Cerebellar nuclear complex (tissue), 1 donor: ENCODE measurements at places on chromosomes 1 and 21.

GRCh38 chr1:209130886-209131285, 452.6 kb upstream of the CAMK1G start:
- DNase-seq, result no peak

DNA sequence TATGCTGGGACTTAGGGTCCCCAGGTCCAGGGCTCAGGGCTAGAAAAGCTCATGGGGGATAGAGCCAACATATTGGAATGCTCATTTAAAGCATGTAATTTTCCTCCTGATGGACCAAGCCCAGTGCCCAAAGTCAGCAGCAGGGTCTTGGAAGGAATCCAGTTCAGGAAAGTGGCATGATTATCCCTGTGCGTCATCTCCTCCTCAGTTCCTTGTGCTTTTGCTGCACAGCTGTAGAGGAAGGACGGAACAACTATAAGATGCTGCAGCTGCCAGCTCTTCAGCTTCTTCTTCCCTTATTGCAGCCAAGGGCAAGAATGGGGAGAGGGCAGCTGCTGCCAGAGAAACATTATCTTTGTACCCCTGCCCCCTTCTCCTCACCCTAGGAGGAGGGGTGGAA, 58.4 kb downstream of the OVGP1 start:
- DNase-seq, result no peak

GRCh38 chr1:185238447-185238846, 78.6 kb downstream of the IVNS1ABP start:
- no peak for DNase-seq

- no peak for DNase-seq
These were observed 70.2 kb downstream of the EDEM3 start for GRCh38 chr1:184684285-184685074.

GRCh38 chr21:37530901-37531351, 164.4 kb downstream of the DYRK1A start:
- DNase-seq, result no peak

GRCh38 chr21:45406801-45407628, 2.0 kb downstream of the COL18A1 start:
- DNase-seq, result no peak

DNA sequence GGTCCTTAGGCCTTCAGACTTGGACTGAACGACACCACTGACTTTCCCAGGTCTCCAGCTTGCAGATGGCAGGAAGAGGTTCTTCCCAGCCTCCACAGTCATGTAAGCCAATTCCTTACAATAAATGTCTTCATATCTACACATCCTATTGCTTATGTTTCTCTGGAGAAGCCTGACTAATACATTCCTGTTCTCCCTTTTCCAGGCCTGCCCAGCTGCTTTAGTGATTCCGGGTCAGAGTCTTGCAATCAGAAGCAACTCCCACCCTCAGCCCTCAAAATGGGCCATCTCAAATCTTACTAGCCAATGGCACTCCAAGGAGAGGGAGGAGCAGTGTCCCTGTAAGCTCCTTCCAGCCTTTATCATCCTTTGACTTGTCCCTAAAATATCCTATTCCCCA, 16.4 kb upstream of the CPT2 start:
- no peak for DNase-seq

DNA sequence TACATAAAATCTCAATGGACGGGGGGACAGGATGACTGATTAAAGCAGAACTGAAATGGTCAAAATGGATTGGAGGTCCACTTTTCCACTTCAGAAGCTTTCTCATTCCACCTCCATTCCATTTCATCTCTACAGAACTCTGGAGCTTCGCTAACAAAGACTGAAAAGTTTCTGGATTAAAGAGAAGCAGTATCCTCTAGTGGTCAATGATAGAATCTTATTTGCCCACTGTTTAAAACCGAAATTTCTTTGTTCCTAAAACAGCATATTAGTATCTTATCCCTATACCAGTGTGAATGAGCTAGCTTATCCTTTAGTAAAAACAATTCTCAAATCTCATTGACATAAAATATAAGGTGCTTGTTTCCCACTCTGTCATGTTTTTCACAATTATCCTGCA, 890.6 kb downstream of the KCNT2 start:
- no peak for DNase-seq

GRCh38 chr1:119632103-119632490, 16.0 kb downstream of the ZNF697 start:
- DNase-seq, result no peak

DNA sequence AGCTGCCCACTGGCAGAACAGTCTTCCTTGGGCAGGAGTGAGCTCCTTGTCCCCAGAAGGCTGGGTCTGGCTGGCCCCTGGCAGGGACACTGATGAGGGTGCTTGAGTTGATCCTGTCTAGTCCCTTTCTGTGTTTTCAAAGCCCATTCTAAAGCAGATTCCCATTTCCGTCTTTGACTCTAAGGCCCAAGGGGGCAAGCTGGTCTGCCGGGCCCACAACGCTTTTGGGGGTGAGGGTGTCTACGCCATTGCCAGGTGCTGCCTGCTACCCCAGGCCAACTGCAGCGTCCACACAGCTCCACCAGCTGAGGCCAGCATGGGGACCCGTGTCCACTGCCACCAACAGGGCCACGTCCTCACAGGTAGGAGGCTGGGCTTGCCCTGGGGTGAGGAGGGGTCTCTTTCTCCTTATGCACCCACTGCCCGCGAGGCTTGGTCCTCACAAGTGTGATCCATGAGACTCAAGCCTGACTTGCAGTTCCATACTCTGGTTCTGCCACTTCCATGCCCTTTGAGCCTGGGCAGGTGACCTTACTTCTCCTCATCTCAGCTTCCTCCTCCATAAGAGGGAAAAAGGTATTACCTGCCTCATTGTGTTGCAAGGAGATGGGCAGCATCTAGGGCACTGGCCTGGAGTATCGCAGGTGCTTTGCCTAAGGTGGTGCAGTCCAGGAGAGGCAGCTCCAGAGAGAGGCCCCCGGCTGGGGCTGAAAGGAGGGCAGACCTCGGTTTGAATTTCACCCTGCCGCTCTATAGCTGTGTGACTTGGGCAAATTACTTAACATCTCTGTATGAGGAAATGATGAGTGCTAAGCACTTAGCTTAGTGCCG, 20.2 kb downstream of the PCSK9 start:
- DNase-seq, result no peak

GRCh38 chr1:229596925-229597699, 28.8 kb downstream of the TAF5L start:
- no peak for DNase-seq
